ENCODE measurements at places on chromosomes 2 and 18.

- no peak for DNase-seq
Observed at GRCh38 chr2:30694286-30695055, 112.8 kb downstream of the CAPN13 start.

DNA sequence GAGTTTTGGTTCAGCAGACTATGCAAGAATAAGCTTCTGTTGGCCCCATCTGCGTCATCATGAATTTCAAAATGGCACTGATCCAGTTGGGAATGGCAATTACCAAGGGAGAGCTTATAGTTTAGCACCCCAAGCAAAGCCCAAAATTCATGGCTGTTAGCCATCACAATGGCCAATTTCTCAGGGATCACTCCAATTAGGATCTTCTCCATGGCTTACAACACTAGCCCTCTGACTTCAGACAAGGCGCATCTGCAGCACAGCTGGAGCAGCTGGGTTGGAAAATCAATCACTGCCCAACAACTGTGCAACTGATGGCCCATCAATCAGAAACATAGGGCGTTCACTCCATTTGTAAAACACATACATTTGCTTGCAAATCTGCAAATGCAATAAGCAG, 273.6 kb downstream of the SRBD1 start:
- DNase-seq, result no peak

GRCh38 chr18:37122877-37123276, 293.9 kb downstream of the KIAA1328 start:
- no peak for DNase-seq

- DNase-seq, result no peak
Observed at GRCh38 chr2:203796248-203797010, 71.1 kb upstream of the CTLA4 start.

DNA sequence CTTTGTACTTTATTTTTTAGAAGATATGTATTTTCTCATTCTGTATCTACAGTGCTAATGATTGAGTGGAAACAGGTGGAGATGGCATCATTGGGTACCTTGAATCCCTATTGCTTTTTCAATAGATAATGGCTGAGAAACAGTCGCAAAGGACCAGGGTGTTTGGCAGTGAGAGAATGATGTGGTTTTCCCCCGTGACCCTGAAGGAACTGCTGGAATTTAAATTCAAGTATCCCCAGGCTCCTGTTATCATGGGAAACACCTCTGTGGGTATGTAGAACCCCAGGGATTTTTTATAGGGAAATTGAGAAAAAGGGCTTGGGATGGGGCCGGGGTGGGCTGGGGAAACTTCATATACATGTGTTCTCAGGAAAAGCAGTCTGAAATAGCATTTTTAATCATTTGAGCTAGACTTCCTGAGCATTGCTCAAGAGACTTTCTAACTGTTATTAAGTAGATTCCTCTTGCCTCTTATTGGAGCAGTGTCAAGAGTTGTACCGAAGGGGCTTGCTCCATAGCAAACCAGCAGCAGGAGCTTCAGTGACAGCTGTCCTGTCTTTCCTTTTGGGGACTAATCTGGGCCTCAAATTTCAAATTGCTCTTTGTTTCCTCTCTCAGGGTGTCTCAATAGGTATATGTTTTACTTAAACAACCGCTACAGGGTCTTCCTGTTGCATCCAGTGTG, 18.9 kb downstream of the AOX1 start:
- no peak for DNase-seq

DNA sequence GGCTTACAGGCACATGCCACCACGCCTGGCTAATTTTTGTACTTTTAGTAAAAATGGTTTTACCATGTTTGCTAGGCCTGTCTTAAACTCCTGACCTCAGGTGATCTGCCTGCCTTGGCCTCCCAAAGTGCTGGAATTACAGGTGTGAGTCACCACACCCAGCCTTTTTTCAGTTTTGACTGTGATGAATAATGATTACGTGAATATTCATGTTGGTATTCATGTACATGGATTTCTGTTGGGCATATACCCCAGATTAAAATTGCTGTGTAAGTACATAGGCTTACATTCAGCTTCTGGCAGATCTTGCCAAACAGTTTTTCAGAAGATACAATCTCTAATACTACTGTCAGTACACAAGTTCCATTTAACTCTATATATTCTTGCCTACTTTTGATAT, 20.9 kb downstream of the SLC39A10 start:
- DNase-seq, result no peak

GRCh38 chr2:71157124-71157793, 26.8 kb downstream of the MPHOSPH10 start:
- no peak for DNase-seq

DNA sequence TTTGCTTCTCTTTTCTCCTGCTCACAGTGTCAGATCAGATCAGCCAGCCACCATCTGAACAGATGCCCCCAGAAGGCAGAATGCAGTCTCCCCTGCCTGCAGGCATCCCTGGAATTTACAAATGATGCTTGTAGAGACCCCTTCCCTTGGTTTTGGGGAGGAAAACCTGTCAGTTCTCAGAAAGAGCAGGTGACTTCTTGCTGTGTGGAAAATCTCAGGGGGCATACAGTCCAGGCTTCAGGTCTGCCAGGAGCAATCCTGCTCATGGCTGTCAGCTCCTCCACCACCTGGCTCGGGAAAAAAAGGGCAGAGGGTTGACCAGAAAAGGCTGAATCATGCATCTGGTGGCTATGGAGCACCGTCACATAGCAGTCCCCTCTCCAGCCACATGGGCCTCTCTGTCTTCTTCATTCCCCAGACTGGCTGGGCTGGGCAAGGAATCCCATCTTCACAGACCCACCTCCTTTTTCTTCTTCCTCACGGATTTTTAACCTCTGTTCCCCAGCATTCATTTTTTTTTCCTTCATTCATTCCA, 107.0 kb downstream of the KCNF1 start:
- DNase-seq, result no peak

- no peak for DNase-seq
Observed at GRCh38 chr2:88188748-88189147, 18.6 kb downstream of the THNSL2 start.

Data from RCC 7860 (cell line).